CD8-positive, alpha-beta memory T cell (primary cell): ENCODE measurements at places on chromosomes 4 and X. TPM values are rescaled to one million over a fixed set of nuclear protein-coding genes. Genes with fewer than 3 reads are reported as not detected.

XAGE2 gene
- polyA plus RNA-seq: not detected

SHISA3 gene
- not detected for polyA plus RNA-seq

CACNA1F gene
- polyA plus RNA-seq: not detected

AWAT2 gene
- not detected for polyA plus RNA-seq

KLHL13 gene
- 0.24 TPM for polyA plus RNA-seq

TNIP3 gene
- polyA plus RNA-seq: 7.0 TPM

SFRP2 gene
- not detected for polyA plus RNA-seq
